GM06990 (cell line): ENCODE measurements at places on chromosomes 1 and 21.
A peak's percentile ranks its signal among the peaks of the same experiment; 100 is the strongest.

DNA sequence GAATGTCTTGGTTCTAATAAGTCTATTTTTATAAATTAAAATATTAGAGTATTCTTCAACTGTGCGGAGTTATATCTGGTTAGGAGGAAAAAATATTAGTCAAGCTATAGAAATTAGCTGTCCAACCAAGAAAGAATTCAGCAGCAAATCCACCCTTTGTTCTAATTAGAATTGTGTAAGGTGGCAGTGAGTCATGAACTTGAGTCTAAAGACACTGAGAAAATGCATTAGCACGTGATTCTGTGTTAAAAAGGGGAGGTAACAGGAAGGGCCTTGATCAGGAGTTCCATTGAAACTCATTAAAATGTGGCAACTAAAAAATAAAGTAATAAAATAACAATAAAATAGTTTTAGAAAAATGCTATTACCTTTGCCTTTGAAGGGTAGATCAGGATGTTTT lies 398.2 kb upstream of the RGS18 start:
- no peak for DNase-seq

DNA sequence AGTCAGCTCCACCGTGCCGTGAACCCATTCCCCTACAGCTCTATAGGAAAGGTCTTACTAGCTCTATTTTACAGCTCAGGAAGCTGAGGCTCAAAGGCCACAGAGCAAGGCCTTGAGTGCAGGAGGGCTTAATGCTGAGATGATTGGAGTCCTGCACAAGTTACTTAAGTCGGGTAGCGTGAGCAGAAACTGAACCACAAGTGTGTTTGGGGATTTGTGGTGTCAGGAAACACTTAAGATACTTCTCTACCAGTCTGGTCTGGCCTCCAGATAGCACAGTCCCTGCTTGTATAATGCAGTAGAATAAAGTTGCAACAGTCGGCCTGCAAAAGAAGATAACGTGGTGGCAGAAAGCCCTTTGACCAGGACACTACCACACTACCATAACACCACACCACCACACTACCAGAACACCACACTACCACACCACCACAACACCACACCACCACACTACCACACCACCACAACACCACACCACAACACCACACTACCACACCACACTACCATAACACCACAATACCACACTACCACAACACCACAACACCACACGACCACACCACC lies 118.1 kb downstream of the SPSB1 start:
- DNase-seq = peak; percentile 64

DNA sequence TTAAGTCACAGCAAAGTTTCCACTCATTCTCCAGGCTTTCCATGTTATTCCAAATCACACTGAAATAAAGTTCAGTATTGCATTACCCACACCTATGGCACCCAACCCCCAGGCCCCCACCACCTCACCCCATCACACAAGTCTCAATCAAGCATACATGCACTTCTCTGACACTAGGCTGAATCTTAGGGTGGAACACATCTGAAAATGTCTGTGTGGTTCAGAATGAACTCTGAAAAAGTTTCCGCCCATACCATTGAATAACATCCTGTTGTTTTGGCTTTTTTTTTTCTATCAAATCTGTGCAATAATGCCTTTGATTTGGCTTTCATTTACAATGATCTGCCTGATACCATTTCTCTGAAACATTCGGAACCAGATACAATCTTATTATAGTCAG lies 25.8 kb upstream of the LRRC8C start:
- no peak for DNase-seq

DNA sequence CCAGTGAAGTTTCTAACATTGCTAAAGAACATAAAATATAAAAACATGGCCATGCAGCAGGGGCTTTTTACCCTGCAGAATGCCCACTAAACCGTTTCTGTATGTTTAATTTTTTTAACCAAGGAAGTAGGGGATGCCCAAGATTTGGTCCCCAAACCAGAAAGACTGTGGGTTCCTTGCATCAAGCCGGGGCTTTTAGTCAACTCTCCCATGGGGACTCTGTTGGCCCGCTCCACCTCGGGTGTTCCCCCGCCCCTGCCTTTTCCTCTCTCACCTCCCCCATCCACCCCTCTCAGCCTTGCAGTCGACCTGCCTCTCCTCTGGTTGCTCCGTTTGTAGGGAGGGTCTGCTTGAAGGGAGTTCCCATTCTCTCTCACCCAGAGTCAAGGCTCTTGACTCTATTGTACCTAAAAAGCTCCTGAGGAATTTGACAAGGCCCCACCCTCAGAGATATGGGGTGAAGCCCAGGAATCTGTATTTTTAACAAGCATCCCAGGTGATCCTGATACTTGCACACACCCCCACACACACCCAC lies 117.5 kb downstream of the TOMM20 start:
- peak; percentile 87 for DNase-seq

DNA sequence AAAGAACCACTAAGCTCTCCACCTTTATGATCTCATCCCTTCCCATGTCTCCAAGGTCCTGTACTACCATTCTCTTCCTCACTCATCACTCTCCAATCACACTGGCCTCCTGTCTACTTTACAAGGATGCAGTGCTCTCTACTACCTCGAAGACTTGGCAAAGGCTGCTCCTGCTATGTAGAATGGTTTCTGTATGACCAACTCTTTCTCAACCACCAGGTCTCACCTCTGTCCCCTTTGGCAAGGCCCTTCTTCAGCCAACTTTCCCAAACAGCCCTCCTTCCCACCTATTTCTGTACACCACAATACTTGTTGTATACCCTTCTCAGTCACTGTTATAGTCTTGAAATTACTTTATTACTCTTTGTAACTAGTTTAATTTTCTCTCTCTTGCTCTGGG lies 41.2 kb downstream of the FYB2 start:
- no peak for DNase-seq

- DNase-seq = no peak
Observed at GRCh38 chr21:15009837-15010363, 54.9 kb downstream of the NRIP1 start.

DNA sequence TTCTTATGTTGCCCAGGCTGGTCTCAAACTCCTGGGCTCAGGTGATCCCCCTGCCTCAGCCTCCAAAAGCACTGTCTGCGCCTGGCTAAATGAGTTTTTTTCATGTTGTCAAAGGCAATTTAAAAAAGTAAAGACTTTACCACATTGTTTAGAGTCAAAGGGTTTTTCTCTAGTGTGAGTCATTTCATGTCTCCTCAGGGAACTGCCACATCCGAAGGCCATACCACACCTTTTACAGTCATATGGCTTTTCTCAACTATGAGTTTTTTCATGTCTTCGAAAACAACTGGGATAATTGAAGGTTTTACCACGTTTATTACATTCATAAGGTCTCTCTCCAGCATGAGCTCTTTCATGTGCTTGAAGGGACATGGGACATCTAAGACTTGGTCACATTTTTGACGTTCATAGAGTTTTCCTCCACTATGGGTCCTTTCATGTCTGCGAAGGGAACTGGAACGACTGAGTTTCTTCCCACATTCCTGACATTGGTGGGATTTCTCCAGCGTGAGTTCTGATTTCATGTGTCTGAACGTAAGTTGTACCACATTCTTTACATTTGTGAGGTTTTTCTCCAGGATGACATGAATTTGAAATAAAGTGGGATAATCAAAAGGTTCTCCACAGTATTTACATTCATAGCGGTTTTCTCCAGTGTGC lies 65.6 kb downstream of the UCHL5 start:
- DNase-seq = no peak

GRCh38 chr1:183864611-183865010 lies 59.7 kb downstream of the RGL1 start:
- DNase-seq = no peak

DNA sequence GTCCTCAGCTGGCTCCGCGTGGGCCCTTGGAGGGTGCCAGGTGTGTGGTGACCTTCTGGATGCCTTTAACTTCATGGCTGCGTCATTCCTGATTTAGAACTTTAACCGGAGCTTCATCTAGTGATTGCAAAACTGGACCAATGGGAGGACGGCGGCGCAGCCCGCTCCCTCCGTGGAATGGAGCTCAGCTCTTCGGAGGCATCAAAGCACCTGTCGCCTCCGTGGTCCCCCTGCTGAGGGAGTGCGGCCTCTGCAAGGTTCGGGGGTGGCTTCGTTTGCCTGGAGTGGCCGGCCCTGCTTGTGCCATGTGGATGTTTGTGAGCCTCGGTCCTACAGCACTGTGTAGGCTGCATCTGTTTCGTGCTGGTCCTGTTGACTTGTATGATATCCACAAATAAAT lies 14.2 kb downstream of the CSTB start:
- no peak for DNase-seq

- DNase-seq = no peak
Observed at GRCh38 chr1:181192316-181192715, 103.8 kb downstream of the IER5 start.

DNA sequence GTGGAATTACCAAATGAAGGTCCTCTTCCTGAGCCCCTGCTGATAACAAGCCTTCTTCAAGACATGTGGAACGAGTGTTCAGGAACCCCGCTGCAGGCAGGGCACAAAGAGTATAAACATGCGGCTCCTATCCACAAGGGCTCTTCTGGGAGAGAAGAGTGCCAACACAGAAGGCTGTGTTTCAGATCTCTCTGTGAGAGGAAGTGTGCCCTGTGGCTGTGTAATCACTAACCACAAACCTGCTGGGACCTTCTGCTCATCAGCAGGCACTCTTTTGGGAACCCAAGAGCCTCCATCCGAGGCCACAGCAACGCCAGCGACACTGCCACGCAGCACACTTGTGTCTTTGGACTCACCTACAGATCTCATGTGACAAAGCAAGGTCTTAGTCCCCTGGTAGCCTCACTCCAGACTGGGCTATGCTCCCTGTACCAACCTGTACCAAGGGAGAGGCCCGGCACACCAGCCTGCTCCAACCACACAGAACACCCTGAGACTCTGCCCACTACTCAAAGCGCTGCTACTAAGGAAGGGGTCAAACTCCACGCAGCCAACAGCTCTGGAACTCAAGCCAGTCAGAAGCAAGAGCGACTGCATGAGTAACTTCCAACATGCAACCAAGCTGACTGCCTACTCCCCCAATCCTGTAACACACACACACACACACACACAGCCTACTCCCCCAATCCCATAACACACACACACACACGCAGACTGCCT lies 7.8 kb downstream of the PTTG1IP start:
- DNase-seq = no peak

- DNase-seq = peak; percentile 57
Observed at GRCh38 chr1:66247415-66248208, 286.3 kb upstream of the SGIP1 start.

- DNase-seq = no peak
Observed at GRCh38 chr21:32599526-32599925, 12.7 kb downstream of the CFAP298 start.

- no peak for DNase-seq
Observed at GRCh38 chr1:115839679-115840237, 1.2 kb downstream of the NHLH2 start.

DNA sequence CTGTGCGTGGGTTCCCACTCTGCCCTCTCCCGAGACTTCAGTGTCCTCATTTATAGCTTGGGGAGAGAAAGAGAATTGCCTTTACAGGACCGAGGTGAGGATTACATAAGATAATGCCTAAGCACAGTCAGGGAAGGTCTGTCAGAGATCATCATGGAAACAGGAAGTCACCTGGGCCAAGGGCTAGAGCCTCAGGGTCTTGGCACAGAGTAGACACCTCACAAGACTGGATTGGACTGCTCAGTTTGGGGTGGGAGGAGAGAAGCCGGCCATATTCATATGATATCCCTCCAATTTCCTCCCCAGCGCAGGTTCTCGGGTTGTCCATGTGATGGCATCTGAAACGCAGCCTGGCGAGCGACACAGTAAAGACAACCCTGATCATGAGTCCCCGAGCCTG lies 3.8 kb downstream of the CNR2 start:
- DNase-seq = peak; percentile 60

- no peak for DNase-seq
Observed at GRCh38 chr21:40846587-40847411, at the start of gene DSCAM. Gene DSCAM (minus strand): TSS chr21:40847158. CDS start chr21:40846661, 497 bp downstream.

- peak; percentile 75 for DNase-seq
Observed at GRCh38 chr1:101238031-101238628, 1.3 kb downstream of the S1PR1 start.

- no peak for DNase-seq
Observed at GRCh38 chr1:19869929-19870328, 12.3 kb upstream of the OTUD3 start.

GRCh38 chr1:188355082-188355481 lies 1526.3 kb downstream of the PLA2G4A start:
- no peak for DNase-seq

DNA sequence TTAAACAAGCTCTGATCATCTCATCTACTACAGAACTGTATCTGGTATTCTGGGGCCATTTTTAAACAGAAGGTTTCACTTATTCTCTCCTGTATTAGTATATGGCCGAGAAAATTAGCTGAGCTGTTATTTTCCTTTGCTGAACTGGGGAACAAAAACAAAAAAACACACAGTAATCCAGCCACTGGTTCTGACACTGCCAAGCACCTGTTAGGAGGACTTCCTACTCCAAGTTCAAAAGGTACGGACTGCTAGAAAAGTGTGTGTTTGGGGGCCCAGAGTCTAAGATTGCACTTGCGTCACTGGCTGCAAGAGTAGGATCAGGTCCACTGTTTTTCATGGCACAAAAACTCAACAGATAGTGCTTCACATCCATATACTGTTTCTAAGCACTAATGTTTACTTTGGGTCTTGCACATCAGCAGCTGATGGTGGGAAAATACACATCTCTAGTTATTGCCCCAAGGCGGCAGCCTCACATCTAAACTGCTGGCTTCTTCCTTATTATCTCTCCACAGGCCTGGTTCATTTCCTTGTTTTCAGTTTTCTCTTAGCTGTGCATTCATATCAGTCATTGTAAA lies 226.1 kb downstream of the FGGY start:
- no peak for DNase-seq

DNA sequence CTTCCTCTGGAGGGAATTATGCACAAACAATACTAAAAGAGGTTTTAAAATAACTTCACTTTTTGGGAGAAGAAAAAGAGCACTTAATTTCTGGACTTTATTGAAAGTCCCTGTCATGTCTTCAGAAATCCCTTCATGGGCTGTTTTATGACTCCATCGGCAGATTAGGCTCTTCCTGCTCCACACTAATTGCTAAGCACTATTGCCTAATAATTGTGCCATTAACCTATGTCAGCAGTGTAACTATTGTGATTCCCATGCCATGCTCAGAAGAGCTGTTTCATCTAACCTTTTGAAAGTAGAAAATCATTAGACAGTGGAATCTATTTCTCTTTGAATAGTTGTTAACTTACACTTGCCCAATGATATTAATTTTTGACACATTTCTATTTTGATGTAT lies 489.3 kb upstream of the RUNX1 start:
- no peak for DNase-seq

- DNase-seq = no peak
Observed at GRCh38 chr1:12482988-12483387, 135.0 kb downstream of the DHRS3 start.

- DNase-seq = no peak
Observed at GRCh38 chr1:90987841-90988240, 34.0 kb downstream of the ZNF644 start.

DNA sequence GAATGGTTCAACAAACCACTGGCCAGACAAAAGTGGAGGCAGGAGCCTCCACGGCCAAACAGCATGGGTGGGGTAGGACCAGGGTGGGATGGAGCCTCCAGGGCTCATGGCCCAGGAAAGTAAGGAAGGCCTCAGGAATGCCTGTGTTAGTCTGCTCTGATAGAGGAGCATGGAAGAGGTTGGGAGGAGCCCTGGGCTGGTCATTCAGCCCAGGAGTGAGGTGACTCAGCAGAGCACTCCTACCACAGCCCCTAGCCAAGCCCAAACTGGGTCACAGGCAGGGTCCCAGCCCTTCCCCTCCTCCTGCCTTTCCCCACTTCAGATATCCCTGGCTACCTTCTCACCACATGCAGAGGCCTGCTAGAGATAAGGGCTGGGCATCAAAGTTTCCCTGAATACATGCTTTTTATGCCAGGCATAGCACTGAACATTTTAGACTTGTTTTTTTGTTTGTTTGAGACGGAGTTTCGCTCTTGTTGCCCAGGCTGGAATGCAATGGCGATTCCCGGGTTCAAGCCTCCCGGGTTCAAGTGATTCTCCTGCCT lies 3.1 kb upstream of the SHISA4 start:
- no peak for DNase-seq
